ENCODE measurements at places on chromosomes 13 and 19. TPM values are rescaled to one million over a fixed set of nuclear protein-coding genes. Genes with fewer than 3 reads are reported as not detected.

SLC44A2 gene
- 87.9 TPM for total RNA-seq

DNA sequence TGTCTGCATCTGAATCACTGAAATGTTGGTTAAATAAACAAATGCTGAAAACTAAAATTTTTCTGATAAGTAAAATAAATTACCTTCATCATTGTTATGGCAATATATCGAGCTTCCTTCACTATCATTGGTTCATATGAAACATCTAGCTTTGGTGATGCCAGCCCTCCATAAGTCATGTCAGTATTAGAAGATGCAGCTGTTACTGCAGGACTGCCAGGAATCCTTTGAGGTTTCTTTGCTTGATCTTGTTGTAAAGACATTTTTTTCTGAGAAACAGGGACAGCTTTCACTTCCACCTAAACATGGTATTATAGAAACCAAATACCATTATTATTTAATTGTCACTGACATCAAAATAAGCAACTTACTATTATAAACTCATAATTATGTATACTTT is 123.7 kb upstream of the FBXL3 start:
- DNase-seq, result no peak

- DNase-seq, result no peak
These were observed 2.8 kb downstream of the TYROBP start for GRCh38 chr19:35905178-35905727.

DNA sequence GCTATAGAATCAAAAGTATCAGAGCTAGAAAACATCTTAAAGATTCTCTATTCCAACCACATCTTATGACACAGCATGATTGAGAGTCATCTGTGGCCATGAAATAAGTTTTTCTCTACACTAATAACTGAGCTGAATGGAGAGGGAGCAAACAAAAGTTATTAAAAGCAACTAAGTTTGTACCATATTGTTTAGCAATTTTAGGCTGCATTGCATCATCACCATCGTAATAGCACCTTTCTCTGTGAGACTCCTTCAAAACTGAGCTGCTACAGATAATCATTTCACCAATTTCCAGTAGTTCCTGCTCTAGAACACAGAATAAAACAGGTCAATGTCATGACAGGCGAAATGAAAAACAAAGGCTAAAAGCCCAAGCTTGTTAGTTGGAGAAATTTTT is 1183.9 kb downstream of the DIAPH3 start:
- DNase-seq, result no peak

ARL11 gene
- under 0.01 TPM for total RNA-seq

LILRA2 gene
- not detected for total RNA-seq

- no peak for DNase-seq
These were observed 636.2 kb downstream of the DIAPH3 start for GRCh38 chr13:59527500-59527899.

DNA sequence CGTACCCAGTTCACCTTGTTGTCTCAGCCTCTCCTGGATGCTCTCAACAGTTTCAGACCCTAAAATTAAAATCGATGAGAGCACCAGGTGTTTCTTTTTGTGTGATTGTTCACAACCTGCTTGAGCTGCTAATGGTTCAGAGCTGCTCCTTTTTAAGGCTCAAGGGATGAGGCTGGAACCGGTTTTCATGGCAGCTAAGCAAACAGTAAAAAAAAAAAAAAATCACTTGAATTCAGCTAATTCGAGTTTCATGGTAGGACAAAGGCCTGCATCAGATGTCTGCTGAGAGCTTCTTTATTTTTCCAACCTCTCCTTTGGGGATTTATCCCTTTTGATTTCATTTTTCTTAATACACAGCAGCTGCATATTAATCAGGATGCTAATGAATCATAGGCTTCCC is 6.5 kb downstream of the SYCE2 start:
- no peak for DNase-seq

- DNase-seq, result peak; percentile 43
These were observed 22.9 kb downstream of the PLEKHF1 start for GRCh38 chr19:29687897-29688728.

DNA sequence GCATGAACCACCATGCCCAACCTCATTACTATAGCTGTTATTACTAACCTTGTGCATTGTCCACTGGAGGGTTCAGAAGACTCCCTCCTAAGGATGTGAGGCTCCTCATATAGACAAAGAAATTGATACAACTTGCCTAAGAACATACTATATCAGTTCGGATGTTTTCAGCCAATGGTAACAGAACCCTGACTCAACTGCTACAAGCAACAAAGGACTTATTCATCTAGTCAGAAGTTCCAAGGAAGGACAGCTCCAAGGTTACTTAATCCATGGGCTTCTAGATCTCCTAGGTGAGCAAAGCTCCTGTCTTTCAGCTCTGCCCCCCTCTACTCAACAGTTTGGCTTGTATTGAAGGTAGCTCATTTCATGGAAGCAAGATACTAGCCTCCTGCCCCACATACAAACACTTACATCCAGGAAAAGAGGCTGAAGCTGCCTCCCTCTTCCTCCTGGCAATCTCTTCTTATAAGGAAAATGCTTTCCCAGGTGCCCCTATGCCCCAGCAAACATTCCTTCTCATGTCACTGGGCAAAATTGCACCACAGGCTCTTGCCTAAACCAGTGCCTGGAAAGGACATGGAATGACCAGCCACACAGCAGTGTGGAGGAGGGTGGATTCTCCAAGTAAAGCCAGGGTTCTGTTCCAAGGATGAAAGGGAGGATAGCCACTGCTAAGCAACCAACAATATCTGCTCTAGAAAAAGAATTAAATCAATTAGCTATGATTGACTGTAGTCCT is 497.8 kb downstream of the FOXO1 start:
- peak; percentile 59 for DNase-seq

- peak; percentile 90 for DNase-seq
These were observed 5.5 kb downstream of the CCDC124 start for GRCh38 chr19:17938092-17938845.

CABP5 gene
- not detected for total RNA-seq

GRCh38 chr13:62931853-62932252 is 1516.2 kb upstream of the PCDH20 start:
- DNase-seq, result no peak

- DNase-seq, result no peak
These were observed 156.3 kb upstream of the TSHZ3 start for GRCh38 chr19:31505596-31505910.

DNA sequence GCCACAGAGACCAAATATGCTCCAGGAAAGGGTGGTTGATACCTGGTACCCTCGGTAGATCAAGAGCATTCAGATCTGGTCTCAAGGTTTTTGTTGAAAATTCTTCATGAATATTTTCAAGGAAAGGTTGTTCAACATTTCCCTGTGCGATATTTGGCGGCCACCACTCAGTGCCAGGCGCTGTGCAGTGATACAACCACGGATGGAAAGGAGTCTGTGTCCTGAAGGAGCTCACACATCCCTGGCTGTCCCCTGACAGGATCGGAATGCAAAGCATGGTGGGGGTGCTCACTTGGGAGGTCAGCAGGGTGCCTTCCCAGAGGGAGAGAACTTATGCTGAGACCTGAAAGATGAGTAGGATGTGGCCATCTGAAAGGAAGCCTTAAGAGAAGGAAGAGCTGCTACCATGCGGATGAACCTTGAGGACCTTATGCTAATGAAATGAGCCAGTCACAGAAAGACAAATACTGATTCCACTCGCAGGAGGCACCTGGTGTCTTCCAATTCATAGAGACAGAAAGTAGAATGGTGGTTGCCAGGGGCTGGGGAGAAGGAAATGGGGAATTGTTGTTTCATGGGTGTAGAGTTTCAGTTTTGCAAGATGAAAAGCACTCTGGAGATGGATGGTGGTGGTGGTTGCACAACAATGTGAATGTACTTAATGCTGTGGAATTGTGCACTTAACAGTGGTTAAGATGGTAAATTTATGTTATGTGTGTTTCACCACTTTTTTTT is 41.6 kb downstream of the HSPH1 start:
- no peak for DNase-seq

GRCh38 chr19:4831304-4831978 is at the start of gene TICAM1:
TICAM1 (minus strand) TSS chr19:4831712; CDS start chr19:4818377, 13,335 bp downstream.
- DNase-seq, result peak; percentile 91

- DNase-seq, result no peak
These were observed 463.9 kb upstream of the MIR17HG start for GRCh38 chr13:90883592-90883991.

- DNase-seq, result peak; percentile 9
These were observed 238.2 kb downstream of the B3GLCT start for GRCh38 chr13:31437975-31438374.

DNA sequence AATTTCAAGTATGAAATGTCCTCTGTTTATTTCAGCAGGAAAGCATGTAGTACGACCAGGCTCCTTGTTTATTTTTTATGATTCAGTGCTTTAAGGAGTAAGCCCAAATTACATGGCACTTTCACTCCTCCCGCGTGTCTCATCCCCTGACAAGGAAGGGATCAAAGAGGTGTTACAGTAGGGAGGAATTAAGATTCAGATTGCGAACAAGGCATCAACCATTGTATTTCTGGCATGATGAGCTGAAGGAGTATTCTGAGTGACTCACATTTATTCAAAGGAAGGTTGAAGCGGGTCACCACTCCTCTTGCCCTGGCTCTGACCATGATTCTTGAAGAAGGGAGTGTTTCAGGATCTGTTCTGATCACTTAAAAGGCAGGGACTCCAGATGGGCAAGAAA is 46.1 kb upstream of the CNMD start:
- no peak for DNase-seq

- no peak for DNase-seq
These were observed 6.7 kb upstream of the UBL3 start for GRCh38 chr13:29857085-29857484.

DNA sequence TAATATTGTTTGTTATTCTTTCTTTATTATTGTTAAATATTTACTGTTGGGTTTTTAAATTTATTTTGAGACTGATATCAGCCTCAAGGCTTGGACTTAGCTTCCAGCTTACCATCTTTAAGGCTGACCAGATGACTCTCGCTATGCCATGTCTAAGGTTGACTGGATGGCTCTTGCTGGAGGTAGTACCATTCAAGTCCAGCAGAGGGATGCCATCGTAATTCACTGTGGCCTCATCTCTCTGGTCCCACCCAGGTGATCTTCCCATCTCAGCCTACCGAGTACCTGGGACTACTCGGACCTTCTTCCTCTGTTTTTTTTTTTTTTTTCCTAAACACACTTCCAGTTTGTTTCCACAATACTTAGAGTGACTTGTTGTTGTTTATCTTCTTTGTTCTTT is 41.7 kb upstream of the ZNF91 start:
- no peak for DNase-seq

GRCh38 chr13:83819611-83820010 is 62.7 kb downstream of the SLITRK1 start:
- no peak for DNase-seq

- no peak for DNase-seq
These were observed 15.1 kb upstream of the DPP9 start for GRCh38 chr19:4738734-4739133.

ZNF530 gene
- 5.6 TPM for total RNA-seq

NLRP9 gene
- total RNA-seq, result not detected

OR7D2 gene
- total RNA-seq, result not detected

Measured in mammary epithelial cell (primary cell).